ENCODE measurements at places on chromosomes 6 and 20.

DNA sequence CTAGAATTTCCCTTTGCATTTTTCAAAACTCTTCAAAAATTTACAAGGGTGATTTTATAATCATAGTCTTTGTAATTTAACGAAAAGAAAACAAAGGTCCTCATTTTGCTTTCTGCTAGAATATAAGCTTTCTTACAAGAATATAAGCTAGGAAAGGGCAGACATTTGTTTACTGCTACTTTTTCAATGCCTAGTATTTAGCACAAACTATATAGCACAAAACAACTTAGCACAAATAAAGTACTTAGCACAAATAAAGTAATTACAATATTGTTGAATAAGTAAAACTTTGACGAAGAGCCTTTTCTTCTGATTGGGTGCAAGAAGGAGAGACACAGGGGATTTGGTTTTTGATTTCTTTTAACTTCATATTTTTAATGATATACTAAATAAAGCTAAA lies 87.8 kb downstream of the BCAS1 start:
- DNase-seq = no peak

GRCh38 chr6:16496210-16496609 lies 257.8 kb downstream of the GMPR start:
- DNase-seq = no peak

GRCh38 chr6:17182961-17183360 lies 81.1 kb downstream of the STMND1 start:
- no peak for DNase-seq

- no peak for DNase-seq
Measured at GRCh38 chr20:8082989-8083388, 49.1 kb upstream of the PLCB1 start.

- DNase-seq = no peak
Measured at GRCh38 chr6:26543953-26544352, 5.8 kb downstream of the HMGN4 start.

DNA sequence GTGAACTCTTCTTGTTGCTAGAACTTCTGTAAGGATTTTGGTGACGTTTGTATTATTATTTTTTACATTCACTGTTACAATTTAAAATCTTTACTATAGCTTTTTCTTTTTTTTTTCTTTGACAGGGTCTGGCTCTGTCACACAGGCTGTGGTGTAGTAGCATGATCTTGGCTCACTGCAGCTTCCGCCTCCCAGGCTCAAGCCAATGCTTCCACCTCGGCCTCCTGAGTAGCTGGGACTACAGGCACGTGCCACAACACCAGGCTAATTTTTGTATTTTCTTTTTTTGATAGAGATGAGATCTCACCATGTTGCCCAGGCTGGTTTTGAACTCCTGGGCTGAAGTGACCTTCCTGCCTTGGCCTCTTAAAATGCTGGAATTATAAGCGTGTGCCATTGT lies 21.2 kb downstream of the HECA start:
- no peak for DNase-seq

- no peak for DNase-seq
Measured at GRCh38 chr6:108312605-108313004, 17.8 kb downstream of the AFG1L start.

- DNase-seq = no peak
Measured at GRCh38 chr6:1610497-1611321, 994 bp downstream of the FOXC1 start.

- no peak for DNase-seq
Measured at GRCh38 chr6:168785720-168786511, 344.9 kb downstream of the SMOC2 start.

- no peak for DNase-seq
Measured at GRCh38 chr6:33757906-33758305, 11.2 kb upstream of the IP6K3 start.

GRCh38 chr20:49787371-49788357 lies 25.0 kb upstream of the SLC9A8 start:
- DNase-seq = no peak

DNA sequence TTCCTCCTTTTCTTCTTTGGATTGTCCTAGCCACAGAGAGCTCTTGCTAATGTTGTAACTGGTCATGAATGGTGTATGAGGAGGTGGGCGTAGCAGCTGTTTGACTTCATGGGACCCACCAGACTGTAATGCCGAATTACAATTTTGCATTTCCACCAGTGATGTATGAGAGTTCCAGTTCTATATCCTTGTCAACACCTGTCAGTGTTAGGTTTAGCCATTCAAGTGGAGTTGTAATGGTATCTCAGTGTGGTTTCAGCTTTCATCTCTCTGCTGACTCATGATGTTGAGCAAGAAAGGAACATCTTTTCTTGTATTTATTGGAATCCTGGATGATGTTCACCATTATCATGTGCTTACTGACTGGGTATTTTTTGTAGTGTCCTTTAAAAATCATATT lies 5.1 kb downstream of the IGF2R start:
- DNase-seq = no peak

DNA sequence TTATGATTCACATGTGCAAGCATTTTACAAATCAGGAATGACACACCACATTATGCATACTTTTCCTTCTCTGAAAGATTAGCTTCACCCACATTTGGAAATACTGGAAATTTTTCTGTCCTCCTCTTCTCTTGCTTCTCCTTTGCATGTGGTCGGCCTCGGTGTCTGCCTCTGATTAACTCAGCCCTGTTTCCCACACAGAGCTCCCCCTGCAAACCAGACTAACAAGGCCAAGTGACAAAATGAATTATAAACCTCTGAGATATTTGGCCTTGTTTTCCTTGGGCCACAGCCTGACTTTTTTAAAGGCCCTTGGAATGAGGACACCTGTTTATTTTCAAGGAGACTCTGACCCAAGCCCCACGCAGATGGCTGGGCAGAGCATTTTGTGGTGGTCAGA lies 9.0 kb upstream of the CCN6 start:
- no peak for DNase-seq

GRCh38 chr6:159099276-159099675 lies 54.5 kb upstream of the TAGAP start:
- no peak for DNase-seq

DNA sequence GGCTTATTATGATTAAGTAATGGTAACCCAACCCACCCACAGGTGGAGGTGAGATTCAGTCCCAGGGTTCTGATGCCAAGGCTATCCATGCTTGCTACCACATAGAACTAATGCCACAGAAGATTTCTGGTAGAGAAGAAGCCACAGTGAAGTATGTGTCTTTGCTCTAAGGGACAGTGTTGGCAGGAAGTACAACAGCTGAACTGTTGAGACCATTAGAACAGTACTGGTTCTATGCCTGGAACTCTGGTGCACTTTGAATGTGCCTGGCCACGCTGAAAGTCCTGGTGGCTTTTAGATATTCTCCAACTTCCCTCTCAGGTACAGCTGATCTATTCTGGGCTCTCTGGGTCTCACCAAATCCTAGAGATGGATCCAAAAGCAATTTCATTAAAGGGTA lies 7.8 kb downstream of the STX7 start:
- no peak for DNase-seq

GRCh38 chr6:20400456-20401204 lies 1.0 kb upstream of the E2F3 start:
- DNase-seq = no peak

GRCh38 chr6:28154357-28154756 lies 12.7 kb downstream of the ZKSCAN8 start:
- no peak for DNase-seq

GRCh38 chr6:106739387-106739786 lies 110.0 kb downstream of the QRSL1 start:
- DNase-seq = no peak

DNA sequence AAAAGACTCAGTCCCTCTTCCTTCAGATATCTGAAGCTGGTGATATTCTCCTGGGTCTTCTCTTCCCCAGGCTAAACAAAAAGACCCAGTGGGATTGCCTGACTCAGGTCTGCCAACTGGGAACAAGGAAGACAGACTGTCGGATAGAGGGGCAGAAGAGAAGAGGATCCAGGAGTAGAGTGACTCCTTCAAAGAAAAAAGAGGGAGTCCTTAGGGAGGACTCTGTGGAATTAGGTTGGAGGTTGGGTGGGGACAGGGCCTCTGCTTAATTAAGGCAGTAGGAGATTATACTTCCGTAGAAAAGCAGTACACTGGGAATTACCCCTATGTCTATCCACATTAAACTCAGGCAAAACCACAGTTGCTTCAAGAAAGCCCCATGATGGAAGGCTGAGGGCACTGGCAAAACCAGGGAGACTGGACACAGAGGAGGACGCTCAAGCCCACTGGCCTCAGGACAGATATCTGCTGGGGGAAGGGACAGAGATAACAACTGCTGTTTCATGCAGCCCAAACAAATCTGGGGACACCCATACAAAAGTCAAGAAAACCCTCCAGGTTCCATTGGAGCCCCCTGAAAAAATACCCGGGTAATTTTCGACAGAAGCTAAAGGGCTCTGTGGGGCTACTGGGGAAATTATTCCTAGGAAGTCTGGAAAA lies 5.7 kb downstream of the BCL2L1 start:
- no peak for DNase-seq

GRCh38 chr6:170308761-170309160 lies 2.2 kb downstream of the FAM120B start:
- DNase-seq = no peak

- no peak for DNase-seq
Measured at GRCh38 chr6:33429750-33430052, 9.8 kb downstream of the SYNGAP1 start.

- no peak for DNase-seq
Measured at GRCh38 chr20:33894798-33895197, 83.7 kb downstream of the CHMP4B start.

- no peak for DNase-seq
Measured at GRCh38 chr6:167056370-167056769, 57.2 kb downstream of the CEP43 start.

- no peak for DNase-seq
Measured at GRCh38 chr6:101294051-101294638, 99.4 kb upstream of the GRIK2 start.

- DNase-seq = no peak
Measured at GRCh38 chr6:35468980-35469750, 964 bp downstream of the RPL10A start.

- no peak for DNase-seq
Measured at GRCh38 chr6:7218406-7218988, 94.5 kb downstream of the SSR1 start.

GRCh38 chr20:62591122-62591468 lies 51.2 kb upstream of the SLCO4A1 start:
- DNase-seq = no peak
